Lung (tissue), 17 donors: ENCODE measurements at places on chromosomes 7 and 10. TPM values are rescaled to one million over a fixed set of nuclear protein-coding genes. Genes with fewer than 3 reads are reported as not detected.

Gene ZNF736
- 16.2 TPM for total RNA-seq

Gene PRKG1
- 24.9 TPM for total RNA-seq

Gene TRIM73
- 4.9 TPM for total RNA-seq

Gene ECHS1
- 82.4 TPM for total RNA-seq

DNA sequence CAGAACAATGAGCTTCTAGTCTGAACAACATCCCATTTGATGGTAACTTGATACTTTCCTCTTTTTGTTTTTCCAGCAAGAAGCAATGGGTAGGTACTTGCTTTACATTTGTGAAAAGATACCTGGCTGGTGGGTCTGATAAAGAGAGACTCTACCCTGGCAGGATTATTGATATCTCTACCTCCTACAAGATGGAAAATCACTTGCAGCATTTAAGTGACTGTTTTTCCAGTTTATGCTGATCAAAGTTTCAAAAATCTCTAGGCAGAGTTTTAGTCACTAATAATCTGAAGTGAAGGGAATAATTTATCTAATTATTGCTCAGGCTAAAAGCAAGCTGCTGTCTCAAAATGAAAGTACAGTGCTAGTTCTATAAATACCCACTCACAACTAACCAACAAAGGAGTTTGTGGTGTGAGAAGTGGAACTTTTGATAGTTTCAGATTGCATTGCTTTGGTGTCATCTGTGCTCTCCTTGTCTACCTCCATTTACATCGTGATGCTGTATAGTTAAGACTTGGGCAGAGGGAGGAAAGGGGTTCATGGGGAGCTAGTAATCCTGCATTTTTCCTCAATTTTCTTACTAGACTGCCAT is 86.0 kb upstream of the ANKRD1 start:
- no peaks in the 10 kb centered on the region for H3K27me3 ChIP-seq
- no peaks in the 10 kb centered on the region for H3K36me3 ChIP-seq
- no peak for DNase-seq
- H3K4me1 ChIP-seq = peaks cover 9% of the 10 kb centered on the region
- H3K4me3 ChIP-seq = no peak overlapping the region

DNA sequence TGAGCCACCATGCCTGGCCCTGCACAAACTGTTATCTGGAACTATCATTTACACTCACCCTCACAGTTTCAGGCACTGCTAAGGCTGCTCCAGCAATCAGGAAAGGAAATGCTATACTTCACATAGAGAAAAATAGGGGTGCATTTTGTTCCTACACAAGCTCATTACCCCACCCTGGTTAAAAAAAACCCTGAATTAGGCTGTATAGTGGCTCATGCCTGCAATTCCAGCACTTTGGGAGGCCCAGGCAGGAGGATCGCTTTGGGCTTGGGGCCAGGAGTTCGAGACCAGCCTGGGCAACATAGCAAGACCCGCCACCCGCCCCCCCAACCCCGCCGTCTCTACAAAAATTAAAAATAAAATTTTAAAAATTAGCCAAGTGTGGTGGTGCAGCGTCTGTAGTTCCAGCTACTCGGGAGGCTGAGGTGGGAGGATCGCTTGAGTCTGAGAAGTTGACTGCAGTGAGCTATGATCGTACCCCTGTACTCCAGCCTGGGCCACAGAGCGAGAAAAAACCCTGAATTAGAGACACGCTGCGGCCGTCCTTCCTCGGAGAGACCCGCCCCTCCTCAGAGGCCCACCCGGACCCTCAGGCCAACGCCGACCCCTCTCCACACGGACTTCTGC is 539 bp downstream of the PTCD1 start:
- DNase-seq = no peak
- peak overlapping the region; percentile 72 for H3K4me3 ChIP-seq
- H3K36me3 ChIP-seq = peaks cover 1% of the 10 kb centered on the region
- no peaks in the 10 kb centered on the region for H3K27me3 ChIP-seq
- peak overlapping the region; percentile 85 for H3K27ac ChIP-seq
- H3K4me1 ChIP-seq = peaks cover 11% of the 10 kb centered on the region

- no peaks in the 10 kb centered on the region for H3K27me3 ChIP-seq
- no peaks in the 10 kb centered on the region for H3K36me3 ChIP-seq
- no peaks in the 10 kb centered on the region for H3K4me1 ChIP-seq
- H3K4me3 ChIP-seq = no peak overlapping the region
- DNase-seq = peak; percentile 24
These were observed 24.1 kb downstream of the GRIFIN start for GRCh38 chr7:2452074-2452507.

DNA sequence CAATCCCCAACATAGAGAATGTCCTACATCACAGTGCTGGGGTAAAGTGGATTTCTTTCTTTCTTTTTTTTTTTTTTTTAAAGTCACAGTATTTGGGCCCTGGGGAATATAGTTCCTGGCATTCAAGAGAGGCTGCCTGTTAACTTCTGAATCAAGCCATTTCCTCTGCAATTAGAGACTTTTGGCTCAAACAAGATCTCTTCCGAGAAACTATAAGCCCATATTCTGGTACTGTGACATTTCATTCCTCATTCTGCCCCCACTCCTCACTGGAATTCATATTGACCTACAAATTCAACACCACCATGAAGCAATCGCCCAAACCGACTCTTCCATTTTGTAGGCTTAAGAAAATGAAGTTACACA is 187.4 kb downstream of the PHTF2 start:
- no peak overlapping the region for H3K4me3 ChIP-seq
- no peak for DNase-seq
- no peaks in the 10 kb centered on the region for H3K27me3 ChIP-seq
- H3K27ac ChIP-seq = no peak overlapping the region
- no peaks in the 10 kb centered on the region for H3K4me1 ChIP-seq

DNA sequence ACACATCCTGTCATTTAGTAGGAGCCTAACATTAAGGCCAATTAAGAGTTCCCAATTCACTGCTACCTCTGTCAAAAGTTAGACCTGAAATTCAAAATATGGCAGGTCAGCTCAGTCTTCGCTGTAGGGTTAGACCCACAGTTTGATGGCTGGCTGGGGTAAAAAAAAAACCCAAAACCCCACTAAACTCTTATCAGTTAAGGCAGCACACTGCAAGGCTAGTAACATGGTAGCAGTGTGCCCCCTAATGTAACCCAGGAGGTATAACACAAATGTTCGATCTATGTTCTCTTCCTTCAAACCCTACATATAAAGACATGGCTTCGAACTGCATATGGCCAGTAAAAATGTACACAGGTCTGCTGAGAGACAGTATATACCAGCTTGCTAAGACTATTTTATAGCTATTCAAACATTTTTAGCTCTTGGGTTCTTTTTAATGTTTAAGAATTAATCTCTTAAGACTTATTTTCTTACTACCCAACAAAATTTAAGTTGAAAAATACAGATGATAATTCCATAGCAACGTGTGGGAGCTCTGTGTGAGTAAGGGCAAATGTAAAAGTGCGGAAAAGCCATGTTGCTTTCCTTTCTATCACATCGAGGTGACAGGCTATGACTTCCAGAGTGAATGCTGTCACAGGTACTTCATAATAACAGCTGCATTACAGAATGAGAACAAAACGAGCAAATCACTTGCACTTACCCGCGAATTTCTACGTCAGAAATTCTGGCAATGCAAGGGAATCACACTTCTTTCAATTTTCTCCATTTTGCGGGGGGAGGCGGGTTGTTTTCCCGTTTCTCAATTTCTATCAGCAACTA is 168.4 kb upstream of the IMMP2L start:
- no peak overlapping the region for H3K4me3 ChIP-seq
- peak; percentile 41 for DNase-seq
- peaks cover 33% of the 10 kb centered on the region for H3K36me3 ChIP-seq
- no peaks in the 10 kb centered on the region for H3K27me3 ChIP-seq
- H3K27ac ChIP-seq = no peak overlapping the region

DNA sequence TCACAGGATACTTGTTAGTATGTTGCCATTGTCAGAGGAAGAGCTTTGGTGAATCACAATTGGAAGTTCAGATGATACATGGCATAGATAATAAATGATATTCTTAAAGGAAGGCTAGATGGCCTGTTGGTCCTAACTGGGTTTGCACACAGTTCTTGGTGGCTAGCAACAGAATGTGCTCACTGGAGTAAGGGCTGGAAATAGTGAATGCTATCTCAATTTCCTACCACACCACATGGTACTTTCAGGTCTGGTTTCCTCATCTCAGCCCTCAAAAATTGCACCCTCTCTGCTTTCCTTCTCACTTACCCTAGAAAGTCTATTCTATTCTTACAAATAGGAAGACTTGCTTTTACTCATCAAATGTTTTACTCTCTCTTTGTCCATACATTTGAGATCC is 622.5 kb downstream of the ANKRD7 start:
- H3K36me3 ChIP-seq = no peaks in the 10 kb centered on the region
- no peak overlapping the region for H3K4me3 ChIP-seq
- H3K4me1 ChIP-seq = no peaks in the 10 kb centered on the region

DNA sequence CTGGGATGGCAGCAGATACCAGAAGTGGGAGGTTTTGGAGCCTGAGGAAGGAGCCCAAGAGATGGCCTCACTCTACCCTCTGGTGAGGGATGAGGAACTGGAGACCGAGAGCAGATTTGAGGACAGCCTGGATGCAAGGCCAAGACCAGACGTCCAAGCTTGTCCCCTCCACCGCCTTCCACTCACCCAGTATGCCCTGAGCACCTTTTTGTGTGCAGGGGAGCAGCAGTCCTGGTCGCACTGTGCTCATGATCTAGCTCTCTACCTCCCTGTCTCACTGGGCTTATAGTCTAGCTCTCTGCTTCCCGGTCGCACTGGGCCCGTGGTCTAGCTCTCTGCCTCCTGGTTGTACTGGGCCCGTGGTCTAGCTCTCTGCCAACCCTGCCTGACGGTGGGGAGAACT is 33.6 kb upstream of the CHST15 start:
- H3K27ac ChIP-seq = no peak overlapping the region
- no peaks in the 10 kb centered on the region for H3K4me1 ChIP-seq
- H3K27me3 ChIP-seq = no peaks in the 10 kb centered on the region
- H3K36me3 ChIP-seq = no peaks in the 10 kb centered on the region
- no peak for DNase-seq

DNA sequence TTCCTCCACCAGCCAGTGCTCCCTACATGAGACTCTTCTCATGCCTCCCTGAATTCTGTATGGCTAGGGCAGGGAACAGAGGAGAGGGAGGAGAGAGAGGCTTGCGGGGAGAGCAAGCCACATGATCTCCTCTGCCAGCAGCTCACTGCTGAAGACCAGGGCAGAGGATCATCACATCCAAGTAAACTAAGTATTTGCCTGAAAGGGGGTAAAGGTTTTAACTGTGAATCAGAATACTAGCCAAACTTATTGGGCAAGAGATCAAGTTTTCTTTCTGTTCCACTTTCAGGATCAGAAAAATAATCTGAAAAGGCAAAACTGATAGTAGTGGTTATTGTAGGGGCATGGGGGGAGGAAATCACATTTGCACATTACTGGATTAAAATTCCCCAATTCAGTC is 17.8 kb upstream of the ERCC6 start:
- no peaks in the 10 kb centered on the region for H3K36me3 ChIP-seq
- H3K27me3 ChIP-seq = no peaks in the 10 kb centered on the region
- H3K4me1 ChIP-seq = no peaks in the 10 kb centered on the region

DNA sequence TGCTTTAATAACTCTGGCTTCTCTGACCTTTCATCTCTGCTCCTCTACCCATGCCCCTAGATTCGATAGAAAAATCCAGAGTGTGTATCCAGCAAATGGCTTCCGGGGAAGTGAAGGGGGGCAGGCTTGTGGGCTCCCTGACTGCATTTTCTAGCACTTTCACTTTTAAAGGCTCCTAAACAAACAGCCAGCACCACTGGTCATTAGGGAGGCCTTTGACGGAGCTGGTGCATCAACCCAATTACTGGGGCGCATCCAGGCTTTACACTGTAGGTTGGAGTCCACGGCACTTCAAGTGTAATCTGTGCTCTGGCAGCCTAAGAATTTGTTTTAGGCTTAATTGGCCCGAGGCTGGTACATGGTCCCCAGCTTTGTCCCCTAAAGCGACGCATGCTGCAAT is 291.9 kb downstream of the GFRA1 start:
- peak; percentile 61 for DNase-seq
- no peaks in the 10 kb centered on the region for H3K36me3 ChIP-seq
- no peaks in the 10 kb centered on the region for H3K4me1 ChIP-seq
- H3K4me3 ChIP-seq = no peak overlapping the region
- no peaks in the 10 kb centered on the region for H3K27me3 ChIP-seq

- H3K4me1 ChIP-seq = peaks cover 23% of the 10 kb centered on the region
- peak overlapping the region; percentile 85 for H3K27ac ChIP-seq
- no peaks in the 10 kb centered on the region for H3K27me3 ChIP-seq
- peaks cover 6% of the 10 kb centered on the region for H3K36me3 ChIP-seq
- H3K4me3 ChIP-seq = no peak overlapping the region
These were observed 8.8 kb downstream of the LIMK1 start for GRCh38 chr7:74092321-74092963.

DNA sequence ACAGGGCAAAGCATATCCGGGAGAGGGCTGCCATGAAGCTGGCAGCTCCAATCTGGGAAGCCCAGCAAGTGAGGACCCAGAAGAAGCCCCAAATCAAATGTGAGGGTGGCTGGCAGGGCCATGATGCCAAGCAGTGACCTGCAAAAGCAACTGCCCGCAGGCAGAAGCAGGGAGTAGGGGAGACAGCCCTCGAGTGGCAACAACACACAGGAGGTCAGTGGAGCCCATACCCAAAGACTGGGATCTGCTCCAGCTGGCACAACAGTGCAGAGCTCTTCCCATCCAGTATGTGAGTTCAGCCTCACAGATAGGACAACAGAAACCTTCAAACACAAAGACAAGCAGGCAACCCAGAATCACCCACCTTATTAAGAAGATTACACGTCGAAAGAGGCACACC is 45.0 kb downstream of the GRID1 start:
- no peak for DNase-seq
- no peak overlapping the region for H3K4me3 ChIP-seq
- no peaks in the 10 kb centered on the region for H3K36me3 ChIP-seq
- no peaks in the 10 kb centered on the region for H3K4me1 ChIP-seq
- H3K27ac ChIP-seq = no peak overlapping the region
- H3K27me3 ChIP-seq = no peaks in the 10 kb centered on the region

- no peak overlapping the region for H3K4me3 ChIP-seq
- DNase-seq = peak; percentile 25
- no peaks in the 10 kb centered on the region for H3K4me1 ChIP-seq
- H3K27me3 ChIP-seq = no peaks in the 10 kb centered on the region
These were observed 33.3 kb downstream of the GET4 start for GRCh38 chr7:909358-910329.

DNA sequence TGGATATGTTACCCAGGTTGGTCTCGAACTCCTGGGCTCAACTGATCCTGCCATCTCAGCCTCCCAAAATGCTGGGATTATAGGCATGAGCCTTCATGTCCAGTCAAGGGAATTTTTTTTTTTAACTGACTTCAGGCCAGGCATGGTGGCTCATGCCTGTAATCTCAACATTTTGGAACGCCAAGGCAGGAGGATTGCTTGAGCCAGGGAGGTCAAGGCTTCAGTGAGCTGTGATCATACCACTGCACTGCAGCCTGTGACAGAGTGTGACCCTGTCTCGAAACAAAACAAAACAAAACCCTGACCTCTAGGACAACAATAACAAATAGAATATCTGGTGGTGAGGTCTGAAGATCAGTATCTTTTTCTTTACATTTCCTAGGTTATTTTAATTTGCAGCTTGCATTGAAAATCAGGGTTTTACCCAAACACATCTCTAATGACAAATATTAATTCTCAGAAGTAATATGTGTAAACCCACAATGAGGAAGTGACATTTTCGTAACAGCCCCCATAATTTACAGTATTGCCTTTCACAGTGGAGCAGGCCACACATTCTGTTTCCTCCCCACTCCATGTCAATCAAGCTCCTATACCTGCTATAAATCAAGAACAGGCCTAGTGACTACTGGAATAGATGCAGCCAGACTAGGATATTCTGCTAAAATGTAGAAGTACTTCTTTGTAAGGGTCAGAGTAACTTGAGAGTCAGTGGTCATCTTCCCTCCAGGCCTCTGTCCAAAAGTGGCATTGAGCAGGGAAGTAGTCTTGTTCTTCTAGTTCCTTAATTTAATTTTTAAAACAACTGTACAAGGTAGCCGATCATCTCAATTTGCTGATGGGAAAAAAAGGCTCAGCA is 43.3 kb upstream of the ECHDC3 start:
- no peak overlapping the region for H3K27ac ChIP-seq
- H3K36me3 ChIP-seq = no peaks in the 10 kb centered on the region
- DNase-seq = no peak
- no peak overlapping the region for H3K4me3 ChIP-seq
